ENCODE measurements at places on chromosomes 3 and 15.

DNA sequence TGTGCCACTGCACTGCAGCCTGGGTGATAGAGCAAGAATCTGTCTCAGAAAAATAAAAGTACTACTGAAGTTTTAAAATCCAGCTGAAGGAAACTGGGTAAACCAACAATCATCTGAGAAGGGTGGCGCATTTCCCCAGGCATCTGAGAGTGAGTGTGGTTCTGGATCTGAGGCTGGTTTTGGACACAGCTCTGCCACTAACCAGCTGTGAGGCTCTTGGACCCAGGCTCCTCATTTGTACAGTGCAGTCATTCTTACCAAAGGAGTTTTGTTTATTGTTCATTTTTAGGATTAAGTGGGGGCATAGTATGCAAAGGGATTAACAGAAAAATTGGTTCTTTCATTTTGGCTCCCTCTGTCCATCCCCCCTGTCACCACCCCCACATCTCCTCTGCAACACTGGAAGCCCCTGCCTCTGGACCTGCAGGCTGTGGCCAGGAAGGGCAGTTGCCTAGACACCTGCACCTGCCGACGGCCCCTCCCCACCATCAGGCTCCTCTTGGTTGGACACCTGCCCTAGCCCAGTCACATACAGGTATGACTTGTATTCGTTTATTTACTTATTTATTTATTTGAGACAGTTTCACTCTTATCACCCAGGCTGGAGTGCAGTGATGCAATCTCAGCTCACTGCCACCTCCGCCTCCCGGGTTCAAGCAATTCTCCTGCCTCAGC is 8.8 kb downstream of the NUP210 start:
- DNase-seq: no peak

- DNase-seq: no peak
These were observed 341.4 kb downstream of the NAALADL2 start for GRCh38 chr3:175200391-175201095.

- no peak for DNase-seq
These were observed 15.8 kb downstream of the UROC1 start for GRCh38 chr3:126501736-126502135.

GRCh38 chr15:70437089-70437488 is 326.3 kb downstream of the UACA start:
- DNase-seq: no peak

GRCh38 chr15:39499042-39499441 is 81.8 kb upstream of the THBS1 start:
- DNase-seq: no peak

- no peak for DNase-seq
These were observed 10.6 kb downstream of the ZIC1 start for GRCh38 chr3:147419781-147420224.

GRCh38 chr3:184005941-184006507 is 11.7 kb downstream of the ABCC5 start:
- DNase-seq: peak; percentile 17

GRCh38 chr3:21889166-21889565 is 138.2 kb upstream of the ZNF385D start:
- DNase-seq: no peak

GRCh38 chr3:46676601-46677410 is 16.7 kb downstream of the ALS2CL start:
- DNase-seq: no peak

- no peak for DNase-seq
These were observed 78.1 kb upstream of the XCR1 start for GRCh38 chr3:46105306-46105919.

GRCh38 chr3:111610612-111611054 is 15.5 kb upstream of the ZBED2 start:
- peak; percentile 63 for DNase-seq

- DNase-seq: no peak
These were observed 34.0 kb downstream of the ACSBG1 start for GRCh38 chr15:78200276-78200930.

- DNase-seq: no peak
These were observed 2.3 kb downstream of the TTC23 start for GRCh38 chr15:99247062-99247461.

GRCh38 chr3:165390166-165390565 is 194.0 kb upstream of the SLITRK3 start:
- no peak for DNase-seq

- DNase-seq: peak; percentile 43
These were observed 73.1 kb downstream of the RAB11A start for GRCh38 chr15:65942436-65942835.

DNA sequence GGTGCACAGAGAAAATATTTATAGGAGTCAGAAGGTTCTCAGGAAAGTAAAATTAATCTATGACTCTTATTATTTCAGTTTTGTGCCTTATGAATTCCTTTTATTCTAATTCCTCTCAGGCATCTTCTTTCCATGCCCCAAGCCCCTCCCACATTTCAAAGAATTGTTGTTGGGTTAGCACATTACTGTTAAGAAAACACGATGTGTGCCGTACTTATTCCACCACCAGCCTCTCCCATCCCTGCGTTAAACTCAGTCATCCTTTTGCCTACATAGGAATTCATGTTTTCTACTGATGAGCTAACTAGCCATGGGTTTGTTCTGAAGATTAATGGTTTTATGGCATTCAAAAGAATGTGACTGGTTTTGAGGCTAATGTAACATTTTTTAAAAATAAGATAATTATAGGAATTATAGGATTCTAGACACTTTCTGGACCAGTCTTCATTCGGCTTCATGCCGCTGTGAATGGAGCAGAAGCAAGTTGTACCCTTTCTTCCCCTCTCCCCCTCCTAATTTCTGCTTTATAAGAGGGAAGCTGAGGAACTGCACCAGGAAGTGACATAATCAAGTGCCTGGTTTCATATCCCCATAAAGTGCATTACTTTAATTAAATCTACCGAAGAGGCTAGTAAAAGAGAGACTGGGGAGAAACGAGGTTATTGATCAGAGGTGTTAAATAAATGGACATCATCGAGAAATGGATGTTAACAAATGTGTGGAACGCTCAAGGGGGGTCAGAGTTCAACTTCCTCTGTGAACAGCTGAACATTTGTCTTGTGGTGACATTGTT is 12.3 kb upstream of the MB21D2 start:
- no peak for DNase-seq

DNA sequence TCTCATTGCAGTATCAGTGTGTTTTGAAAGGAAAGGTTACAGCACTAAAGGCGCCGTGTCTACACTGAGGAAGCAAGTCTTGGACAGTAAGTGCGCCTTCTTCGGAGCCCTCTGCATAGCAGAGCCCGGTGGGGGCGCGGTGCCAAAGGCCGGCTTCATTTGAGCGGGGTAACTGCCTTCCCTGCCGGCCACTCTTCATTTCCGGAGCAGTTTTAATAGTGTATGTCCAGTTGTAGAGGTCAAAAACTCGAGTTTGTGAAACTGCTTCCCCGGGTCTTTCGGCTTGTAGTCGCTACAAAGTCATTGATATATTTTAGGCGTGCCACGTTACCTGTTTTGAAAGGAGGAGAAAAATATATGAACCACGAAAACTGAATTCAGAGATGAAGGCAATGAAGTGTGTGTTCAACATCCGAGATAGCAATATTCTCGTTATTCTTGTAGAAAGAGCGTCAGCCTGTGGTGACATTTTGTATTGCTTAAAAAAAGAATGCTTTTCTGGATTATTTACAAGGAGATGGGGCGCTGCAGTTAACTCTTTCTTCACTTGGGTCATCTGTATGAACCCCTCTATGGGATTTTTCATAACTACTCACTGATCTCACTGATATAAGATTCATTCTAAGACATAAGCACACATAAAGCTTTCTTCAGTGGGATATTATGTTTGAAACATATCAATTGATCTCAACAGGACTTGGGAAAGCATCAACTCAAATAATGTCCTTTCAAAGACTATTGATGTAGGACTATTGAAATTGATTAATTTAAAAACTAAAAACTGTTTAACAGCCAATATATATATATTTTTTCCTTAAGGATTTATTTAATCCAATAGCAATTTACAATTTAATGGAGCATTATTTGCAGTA is 3.0 kb downstream of the ALCAM start:
- peak; percentile 64 for DNase-seq

DNA sequence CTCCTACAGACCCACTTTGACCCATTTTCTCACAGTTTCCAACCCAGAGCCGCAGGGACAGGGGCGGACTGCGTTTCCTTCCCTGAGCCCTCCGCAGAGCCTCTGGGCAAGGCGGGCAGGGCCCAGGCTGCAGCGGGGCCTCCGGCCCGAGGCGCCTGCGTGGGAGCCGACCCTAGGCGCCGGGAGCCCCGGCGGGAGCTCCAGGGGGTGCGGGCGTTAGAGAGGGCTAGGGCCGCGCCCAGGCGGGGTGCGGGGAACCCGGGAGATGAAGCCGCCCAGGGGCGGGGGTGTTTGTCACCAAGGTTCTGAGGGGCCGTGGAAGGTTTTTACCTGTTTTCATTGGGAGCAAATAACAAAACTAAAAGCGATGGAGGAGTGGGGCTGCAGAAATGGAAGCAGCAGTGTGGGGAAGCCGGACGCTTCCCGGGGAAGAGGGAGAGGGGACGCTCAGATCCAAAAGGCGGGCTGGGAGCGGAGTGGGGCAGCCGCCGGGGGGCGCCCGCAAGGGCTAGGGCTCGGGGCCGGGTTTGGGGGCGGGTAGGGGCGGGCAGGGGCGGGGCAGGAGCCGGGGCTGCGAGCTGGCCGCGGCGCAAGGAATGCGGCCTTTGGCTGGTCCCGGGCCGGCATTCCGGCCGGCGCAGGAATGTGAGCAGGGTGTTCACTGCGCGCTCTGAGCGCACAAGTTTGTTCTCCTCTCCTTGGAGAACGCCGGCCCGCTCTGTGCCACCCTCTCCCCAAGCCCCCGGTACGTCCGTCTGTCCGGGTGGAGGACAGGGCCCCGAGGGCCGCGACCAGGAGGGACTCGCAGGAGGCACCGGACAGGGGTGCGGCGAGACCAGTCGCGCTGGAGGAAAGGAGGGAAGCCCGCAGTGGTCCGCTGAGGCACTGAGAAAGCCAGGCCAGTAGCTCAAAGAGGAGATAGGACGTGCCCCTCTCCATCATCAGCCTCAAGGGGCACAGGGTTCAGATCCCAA is 61.1 kb downstream of the AMOTL2 start:
- no peak for DNase-seq

DNA sequence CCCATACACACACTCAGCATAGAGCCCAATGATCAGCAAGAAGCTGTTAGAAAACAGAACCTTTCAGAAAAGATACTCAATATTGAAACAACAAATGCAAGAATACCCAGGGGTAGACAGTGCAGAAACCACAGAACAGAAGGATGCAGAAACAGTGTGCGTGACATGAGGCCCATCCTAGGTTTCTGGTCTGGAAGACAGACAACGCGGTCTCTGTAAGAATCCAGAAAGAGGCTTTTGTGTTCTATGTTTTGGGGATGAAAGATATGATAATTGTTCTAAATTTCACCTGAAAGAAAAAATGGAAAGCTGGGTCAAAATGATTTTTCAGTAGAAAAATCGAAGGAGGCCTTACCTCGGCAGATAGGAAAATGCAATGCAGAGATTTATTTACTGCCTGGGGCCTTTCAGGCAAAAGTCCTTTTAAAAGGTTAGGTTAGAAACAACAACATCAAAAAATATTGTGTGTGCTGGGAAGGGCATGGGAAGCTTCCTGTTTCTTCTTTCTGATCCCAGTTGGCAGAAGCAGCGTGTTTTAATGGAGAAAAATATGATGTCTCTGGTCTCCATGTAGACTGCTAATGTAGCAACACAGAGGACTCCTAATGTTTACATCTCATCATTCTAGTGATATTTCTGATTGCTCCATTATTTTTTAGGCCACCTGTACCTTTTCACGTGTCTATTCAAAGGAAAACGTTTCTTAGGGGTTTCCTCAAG is 17.0 kb downstream of the SYNM start:
- DNase-seq: no peak

DNA sequence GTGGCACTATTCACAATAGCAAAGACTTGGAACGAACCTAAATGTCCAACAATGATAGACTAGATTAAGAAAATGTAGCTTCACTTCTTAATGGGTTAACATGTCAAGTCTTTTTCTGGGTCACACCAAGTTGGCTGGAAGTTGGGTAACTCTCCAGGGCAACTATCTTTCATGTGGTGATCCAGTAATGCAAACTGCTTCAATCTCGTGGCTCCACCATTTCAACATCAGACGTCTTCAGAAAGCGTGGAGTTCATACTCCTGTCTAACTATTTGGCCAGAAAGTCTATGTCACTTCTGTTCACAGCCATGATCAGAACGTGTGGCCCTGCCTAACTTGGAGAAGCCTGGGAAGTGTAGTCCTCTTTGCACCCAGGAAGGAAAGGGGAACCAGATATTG is 32.2 kb downstream of the DUT start:
- no peak for DNase-seq

All from activated CD4-positive, alpha-beta T cell treated with anti-CD3 and anti-CD28 coated beads, Interleukin-10, Interleukin-2, amounts not matched to agents 100 ng/mL and 50 ng/mL, durations not matched to agents 16 hours and 8 hours (primary cell).